ENCODE measurements at places on chromosomes 4 and X.

- no peak for DNase-seq
These were observed 200.4 kb downstream of the PTTG2 start for GRCh38 chr4:38160487-38161207.

- DNase-seq = no peak
These were observed 507.9 kb downstream of the MID1IP1 start for GRCh38 chrX:39309018-39309635.

- no peak for DNase-seq
These were observed 56.6 kb downstream of the ANAPC10 start for GRCh38 chr4:145041378-145041777.

- no peak for DNase-seq
These were observed 39.9 kb downstream of the PAQR3 start for GRCh38 chr4:78899302-78899701.

DNA sequence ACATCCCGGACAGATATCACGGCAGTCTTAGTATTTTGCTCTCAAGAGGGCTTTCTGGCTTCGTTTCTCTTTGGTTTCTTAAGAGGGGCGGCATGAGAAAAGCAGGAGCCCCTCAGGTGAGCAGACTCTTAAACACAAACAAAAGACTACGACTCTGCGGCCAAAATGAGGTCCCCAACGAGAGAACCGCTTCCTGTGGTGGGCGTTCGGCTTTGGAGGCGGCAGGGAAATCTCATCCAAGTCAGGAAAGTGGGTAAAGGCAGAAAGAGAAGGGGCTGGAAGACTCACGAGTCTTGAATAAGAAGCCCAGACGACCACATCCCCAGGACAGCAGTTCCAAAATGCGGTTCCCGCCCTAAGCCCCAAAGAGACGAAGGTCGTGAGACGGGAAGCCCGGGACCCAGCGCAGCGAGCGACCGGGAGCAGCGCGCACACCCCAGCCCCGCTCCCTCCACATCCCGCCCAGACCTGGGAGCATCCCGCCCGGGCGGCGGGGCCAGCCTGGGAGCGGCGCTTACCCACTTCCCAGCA lies 409 bp downstream of the UGDH start:
- no peak for DNase-seq

DNA sequence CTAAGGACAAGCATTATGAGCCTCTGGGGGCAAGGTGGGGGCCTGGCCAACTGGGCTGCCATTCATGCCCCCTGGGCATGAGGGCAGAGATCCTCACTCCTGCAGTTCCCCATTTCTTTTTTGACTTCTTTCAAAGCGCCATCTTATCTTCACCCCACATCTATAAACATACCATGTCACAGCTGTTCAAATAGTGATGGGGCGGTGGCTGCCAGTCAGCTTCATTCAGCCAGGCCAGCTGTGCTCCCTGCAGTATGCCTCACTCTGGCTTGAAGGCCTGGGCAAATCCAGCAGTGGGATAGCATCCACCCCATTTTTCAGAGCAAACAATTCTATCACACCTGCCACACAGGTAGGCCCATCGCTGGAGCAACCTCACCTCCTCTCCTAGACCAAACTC lies 85.5 kb downstream of the NHSL2 start:
- no peak for DNase-seq

GRCh38 chr4:16969696-16970135 lies 71.3 kb upstream of the LDB2 start:
- no peak for DNase-seq

- DNase-seq = no peak
These were observed 100.6 kb upstream of the PNPLA4 start for GRCh38 chrX:8027827-8028226.

- no peak for DNase-seq
These were observed 10.2 kb upstream of the ATP6AP2 start for GRCh38 chrX:40570346-40571093.

DNA sequence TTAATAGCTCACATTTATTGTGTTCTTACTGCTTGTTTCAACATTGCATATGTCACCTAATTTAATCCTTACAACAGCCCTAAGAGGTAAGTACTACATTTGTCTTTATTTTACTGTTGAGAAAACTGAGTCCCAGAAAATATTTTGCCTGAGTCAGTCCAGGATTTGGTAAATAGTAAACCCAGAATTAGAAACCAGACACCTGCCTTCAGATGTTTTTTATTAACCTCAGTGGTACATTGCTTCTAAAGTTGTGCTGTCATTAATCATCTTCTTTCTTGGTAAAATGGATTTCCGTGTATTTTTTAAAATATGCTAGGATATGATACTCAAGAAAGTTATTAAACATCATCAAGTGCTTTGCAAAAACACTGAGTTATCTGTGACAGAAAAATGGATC lies 31.4 kb downstream of the USP53 start:
- no peak for DNase-seq

- DNase-seq = peak; percentile 64
These were observed 84.7 kb downstream of the HPRT1 start for GRCh38 chrX:134544513-134545151.

DNA sequence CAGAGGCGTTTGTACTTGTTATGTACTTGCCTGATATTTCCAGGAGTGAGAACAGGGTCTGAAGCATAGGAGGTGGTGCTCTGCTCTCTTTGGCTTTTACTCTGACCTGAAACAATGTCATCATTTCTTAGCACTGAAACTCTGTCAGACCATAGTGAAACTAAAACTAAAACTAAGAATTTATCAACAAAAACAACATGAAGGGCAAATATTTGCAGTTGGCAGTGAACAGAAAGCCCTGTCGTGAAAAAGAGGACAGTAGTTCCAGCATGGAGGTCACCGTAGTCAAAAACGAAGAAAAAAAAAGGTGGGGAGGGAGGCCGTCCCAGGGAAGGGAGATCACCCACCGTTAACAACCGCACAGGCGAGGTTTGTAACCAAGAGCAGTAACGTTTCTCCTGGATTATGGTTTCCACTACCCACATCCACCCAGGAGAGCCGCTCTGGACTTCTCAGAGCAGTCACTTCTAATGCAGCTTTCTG lies 97.5 kb downstream of the ANK2 start:
- no peak for DNase-seq

DNA sequence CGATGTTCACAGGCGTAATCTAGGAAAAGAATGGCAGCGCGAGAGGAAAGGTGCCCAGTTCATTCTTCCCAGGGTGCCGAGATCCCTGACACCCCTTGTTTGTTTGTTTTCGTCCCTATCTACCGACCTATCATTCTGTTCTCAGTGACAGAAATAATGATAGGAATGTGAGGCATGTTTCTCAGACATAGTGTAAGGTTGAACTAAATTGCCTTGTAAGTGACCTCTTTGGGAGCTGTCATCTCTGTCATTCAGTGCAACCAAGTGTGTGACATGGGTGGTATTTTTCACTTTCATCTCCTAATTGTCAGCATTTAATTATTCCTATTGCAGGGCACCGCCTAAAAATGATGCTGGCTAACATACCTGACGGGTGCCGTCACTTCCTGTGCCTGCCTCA lies 24.4 kb downstream of the CLDN22 start:
- DNase-seq = no peak

GRCh38 chrX:24672701-24673190 lies 21.0 kb upstream of the POLA1 start:
- no peak for DNase-seq

GRCh38 chr4:22129454-22130029 lies 181.0 kb upstream of the KCNIP4 start:
- no peak for DNase-seq

DNA sequence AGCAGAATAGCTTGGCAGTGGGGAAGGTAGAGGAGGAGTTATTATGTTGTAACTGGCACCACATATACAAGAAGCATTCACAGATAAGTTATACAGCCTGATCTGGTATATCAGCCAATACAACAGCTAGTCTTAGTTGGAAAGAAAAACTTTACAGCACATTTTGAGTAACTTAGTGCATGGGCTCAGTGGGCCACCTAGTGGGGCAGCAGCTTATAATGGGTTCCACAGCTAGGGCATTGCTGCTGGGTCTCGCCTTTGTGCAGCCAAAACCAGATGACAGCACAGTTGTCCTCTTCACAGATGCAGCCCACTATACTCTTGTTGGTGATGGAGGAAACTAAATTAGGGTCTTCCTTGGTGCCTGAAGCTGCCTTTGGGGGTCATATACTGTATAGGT lies 448.1 kb upstream of the RASGEF1B start:
- no peak for DNase-seq

GRCh38 chr4:109994415-109994827 lies 81.7 kb downstream of the EGF start:
- DNase-seq = no peak

GRCh38 chrX:103373581-103373980 lies 2.8 kb upstream of the BEX3 start:
- no peak for DNase-seq

DNA sequence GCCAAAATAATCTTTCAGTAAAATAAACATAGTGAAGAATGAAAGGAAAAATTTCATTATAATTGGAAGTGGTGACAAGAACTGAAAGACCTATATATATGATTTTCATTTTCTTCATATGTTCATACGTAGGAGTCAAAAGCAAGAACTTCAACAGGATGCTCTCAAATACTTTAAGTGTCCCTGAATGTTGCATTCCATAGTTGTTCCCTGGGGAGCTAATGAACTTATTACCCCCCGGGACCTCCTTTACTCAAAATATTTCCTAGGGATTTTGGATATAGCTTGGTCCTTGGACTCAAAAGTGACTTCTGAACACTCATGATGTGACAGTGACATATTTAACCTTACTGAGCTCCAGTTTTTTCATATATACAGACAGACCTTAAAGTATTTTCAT lies 44.9 kb upstream of the NDST4 start:
- DNase-seq = no peak

- DNase-seq = no peak
These were observed 1023.6 kb upstream of the HS3ST1 start for GRCh38 chr4:12452291-12452690.

DNA sequence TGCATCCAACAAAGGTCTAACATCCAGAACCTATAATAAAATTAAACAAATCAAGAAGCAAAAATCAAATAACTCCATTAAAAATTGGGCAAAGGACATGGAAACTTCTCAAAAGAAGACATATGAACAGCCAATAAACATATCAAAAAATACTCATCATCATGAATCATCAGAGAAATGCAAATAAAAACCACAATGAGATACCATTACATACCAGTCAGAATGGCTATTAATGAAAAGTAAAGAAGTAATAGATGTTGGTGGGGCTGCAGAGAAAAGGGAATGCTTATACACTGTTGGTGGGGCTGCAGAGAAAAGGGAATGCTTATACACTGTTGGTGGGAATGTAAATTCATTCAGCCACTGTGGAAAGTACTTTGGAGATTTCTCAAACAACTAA lies 465.8 kb downstream of the ZIC3 start:
- no peak for DNase-seq

DNA sequence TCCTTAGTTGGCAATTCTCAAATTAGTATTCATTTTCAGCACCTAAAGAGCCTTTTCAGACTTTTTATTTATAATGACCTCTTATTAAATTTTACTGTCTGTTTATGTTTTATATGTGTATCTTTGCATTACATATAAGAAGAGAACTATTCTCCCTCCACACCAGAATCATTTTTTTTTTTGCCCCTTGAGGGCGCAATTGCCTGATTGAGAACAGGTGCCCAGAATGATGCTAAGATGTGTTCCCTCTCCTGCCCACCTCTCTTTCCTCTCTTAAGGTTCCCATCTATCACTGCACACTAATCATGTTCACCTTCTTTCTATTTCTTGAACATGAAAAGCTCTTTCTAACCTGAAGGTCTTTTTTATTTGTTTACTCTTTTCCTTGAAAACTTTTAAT lies 44.2 kb upstream of the ADAM29 start:
- DNase-seq = no peak

GRCh38 chrX:118038614-118039365 lies 77.8 kb downstream of the KLHL13 start:
- DNase-seq = no peak

GRCh38 chrX:18682979-18683387 lies 11.1 kb upstream of the RS1 start:
- DNase-seq = no peak

DNA sequence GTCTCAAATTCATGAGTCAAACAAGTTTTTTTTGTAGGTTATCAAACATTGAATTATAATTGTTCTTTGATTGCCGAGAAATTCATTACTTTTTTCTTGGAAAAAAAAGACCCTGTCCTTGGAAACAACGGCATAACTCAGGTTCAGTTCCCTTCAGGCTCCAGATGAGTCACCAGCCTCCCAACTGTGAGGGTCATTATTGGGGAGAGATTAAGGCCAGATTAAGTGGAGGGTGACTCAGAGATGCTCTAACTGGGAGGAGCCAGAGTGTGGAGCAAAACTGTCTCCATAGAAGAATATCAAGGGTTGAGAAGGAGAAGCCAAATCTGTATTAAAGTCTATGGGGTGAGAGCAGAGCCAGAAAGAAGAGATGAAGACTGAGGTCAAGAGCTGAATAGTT lies 9.6 kb downstream of the ADGRG4 start:
- no peak for DNase-seq

DNA sequence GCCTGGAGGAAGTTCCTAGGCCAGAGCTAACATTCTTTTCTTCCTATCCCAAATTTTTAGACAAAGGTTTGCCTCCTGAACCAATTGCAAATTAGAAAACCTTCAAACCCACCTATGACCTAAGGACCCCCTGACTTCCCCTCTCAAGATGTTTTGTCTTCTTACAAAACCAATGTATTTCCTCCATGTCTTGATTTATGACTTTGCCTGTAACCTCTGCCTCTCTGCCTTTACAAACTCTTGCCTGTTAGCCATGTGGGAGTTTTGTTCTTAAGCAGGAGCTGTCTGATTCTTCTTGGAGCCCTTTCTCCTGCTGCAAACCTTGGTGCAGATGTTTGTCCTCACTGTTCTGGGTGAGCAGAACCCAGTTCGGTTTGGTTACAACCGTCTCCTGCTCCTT lies 222.3 kb upstream of the BOD1L1 start:
- no peak for DNase-seq

- no peak for DNase-seq
These were observed 104.7 kb upstream of the KLHL13 start for GRCh38 chrX:118221270-118221669.

- DNase-seq = no peak
These were observed 93.4 kb downstream of the TMA16 start for GRCh38 chr4:163587867-163588266.

GRCh38 chr4:182812916-182813315 lies 104.3 kb downstream of the DCTD start:
- DNase-seq = no peak

DNA sequence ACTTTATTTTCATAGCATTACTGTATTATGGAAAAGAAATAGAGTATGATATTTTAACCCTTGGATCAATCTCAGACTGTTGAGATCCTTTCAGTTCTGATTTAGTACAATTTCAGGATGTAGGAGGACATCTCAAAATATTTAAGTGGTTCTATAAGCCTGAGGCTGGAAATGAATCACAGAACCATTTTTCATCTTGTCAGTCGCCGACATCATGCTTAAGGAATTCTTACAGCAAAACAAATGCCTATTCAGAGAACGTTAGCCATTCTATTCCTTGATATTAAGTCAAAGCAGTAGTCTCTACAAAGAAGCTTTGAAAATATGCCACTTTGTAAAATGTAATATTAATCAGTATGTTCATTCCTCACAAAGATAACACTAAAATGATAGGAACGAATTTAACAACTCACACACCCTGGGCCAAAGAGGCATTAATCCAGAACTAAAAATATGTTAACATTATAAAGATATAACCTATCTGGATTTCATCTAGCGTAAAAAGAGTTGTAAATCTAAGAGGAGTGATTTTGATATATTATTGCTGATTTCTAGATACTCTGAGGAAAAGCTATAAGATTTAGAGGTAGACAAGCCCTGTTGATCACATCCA lies 152.0 kb downstream of the GASK1B start:
- no peak for DNase-seq
